Neuronal stem cell (in vitro differentiated cells): ENCODE measurements at places on chromosomes 6 and 20.

DNA sequence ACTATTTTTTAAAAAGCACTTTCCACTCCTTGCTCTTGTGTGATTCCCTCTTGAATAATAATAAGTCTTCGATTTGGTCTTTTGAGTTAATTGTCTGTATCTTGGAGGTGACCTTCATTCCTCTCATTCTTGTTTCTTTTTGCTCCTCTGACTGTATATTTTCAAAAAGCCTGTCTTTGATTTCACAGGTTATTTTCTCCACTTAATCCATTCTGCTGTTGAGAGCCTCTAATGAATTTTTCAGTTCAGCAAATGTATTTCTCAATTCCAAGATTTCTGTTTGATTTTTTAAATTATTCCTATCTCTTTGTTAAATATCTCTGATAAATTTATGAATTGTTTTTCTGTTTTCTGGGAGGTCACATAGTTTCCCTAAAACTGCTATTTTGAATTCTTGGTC, 21.7 kb upstream of the KIAA1586 start:
- DNase-seq: no peak
- no peaks in the 10 kb centered on the region for H3K4me1 ChIP-seq
- no peak overlapping the region for H3K27ac ChIP-seq
- H3K4me3 ChIP-seq: no peak overlapping the region
- H3K36me3 ChIP-seq: no peaks in the 10 kb centered on the region
- no peaks in the 10 kb centered on the region for H3K27me3 ChIP-seq

- no peak overlapping the region for H3K27ac ChIP-seq
- H3K27me3 ChIP-seq: no peaks in the 10 kb centered on the region
- DNase-seq: no peak
- no peaks in the 10 kb centered on the region for H3K36me3 ChIP-seq
Observed at GRCh38 chr6:23754197-23754596, 371.8 kb upstream of the NRSN1 start.

- DNase-seq: no peak
- no peaks in the 10 kb centered on the region for H3K27me3 ChIP-seq
- H3K4me3 ChIP-seq: no peak overlapping the region
- H3K4me1 ChIP-seq: no peaks in the 10 kb centered on the region
- H3K27ac ChIP-seq: no peak overlapping the region
- no peaks in the 10 kb centered on the region for H3K36me3 ChIP-seq
Observed at GRCh38 chr6:5302220-5302946, 41.1 kb downstream of the FARS2 start.

DNA sequence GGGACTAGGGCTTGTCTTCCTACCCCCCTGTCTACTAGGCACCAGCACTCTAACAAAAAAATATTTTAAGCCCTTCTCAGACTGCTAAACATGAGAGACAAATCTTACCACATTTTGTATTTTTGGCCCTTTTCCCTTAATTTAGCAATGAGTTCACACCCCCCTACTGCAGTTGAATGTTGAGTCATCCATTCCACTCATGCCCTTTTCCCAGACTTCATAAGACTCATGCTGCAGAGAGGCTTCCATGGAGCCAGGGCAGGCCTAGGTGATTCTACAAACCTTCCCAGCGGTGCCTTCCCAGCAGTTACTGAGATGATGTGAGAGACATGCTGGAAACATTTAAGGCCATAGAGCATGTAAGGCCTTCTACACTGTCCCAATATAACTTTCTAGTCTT, 53.9 kb downstream of the PXDC1 start:
- no peak overlapping the region for H3K27ac ChIP-seq
- H3K4me3 ChIP-seq: no peak overlapping the region
- H3K27me3 ChIP-seq: no peaks in the 10 kb centered on the region
- no peaks in the 10 kb centered on the region for H3K36me3 ChIP-seq

DNA sequence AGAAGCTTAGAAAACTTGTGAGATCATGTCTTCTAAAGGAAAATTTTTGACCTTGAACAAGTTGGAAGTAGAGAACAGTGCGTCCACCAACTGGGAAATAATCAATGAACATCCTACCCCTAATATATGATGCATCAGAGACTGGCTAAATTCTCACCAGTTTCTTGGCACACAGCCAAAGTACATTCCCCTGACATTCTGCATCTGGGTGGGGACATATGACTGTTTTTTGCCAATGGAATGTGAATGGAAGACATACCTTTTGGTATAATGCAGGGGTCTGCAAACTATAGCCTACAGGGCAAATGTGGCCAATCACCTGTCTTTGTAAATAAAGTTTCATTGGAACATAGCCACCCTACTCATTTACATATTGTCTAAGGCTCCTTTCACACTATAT, 84.7 kb downstream of the HAO1 start:
- H3K27me3 ChIP-seq: no peaks in the 10 kb centered on the region
- H3K36me3 ChIP-seq: no peaks in the 10 kb centered on the region
- DNase-seq: no peak
- H3K4me1 ChIP-seq: no peaks in the 10 kb centered on the region
- H3K27ac ChIP-seq: no peak overlapping the region

DNA sequence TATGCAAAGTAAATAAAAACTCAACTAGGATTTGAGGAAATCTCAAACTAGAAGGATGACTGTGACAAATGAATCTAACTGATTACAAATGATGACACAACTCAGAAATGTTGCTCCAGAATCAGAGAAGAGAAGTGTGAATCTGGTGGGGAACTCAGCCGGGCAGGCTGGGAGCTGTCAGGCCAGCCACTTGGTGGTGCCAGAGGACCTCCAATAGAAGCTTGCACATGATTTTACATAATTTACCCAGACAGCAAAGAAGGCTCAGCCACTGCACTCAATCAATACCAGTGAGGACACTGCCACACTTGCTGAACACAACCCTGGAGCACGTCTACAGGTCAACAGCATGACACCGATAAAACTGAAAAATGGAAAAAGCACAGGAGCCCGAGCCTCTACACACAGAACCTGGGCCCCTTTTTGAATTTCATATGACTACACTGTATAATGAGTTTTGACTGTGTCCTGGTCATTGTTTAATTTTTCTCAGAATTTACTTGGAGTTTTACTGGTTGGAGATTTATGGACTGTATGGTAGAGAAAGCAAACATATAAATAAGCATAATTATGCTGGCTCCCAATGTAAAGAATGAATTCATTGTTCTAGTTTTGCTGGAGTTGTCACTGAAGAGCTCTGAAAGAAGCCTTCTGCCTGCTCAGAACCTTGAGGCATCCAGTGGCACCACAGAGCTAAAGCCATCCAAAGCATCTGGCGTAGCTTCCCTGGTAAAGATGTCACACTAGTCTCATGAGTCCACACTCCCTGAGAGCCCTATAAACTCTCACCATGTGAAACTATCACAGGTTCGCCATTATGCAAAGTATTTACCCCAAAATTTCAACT, 296.5 kb downstream of the THBS2 start:
- no peak overlapping the region for H3K27ac ChIP-seq
- DNase-seq: peak; percentile 50
- H3K36me3 ChIP-seq: no peaks in the 10 kb centered on the region
- H3K27me3 ChIP-seq: no peaks in the 10 kb centered on the region

- H3K27me3 ChIP-seq: no peaks in the 10 kb centered on the region
- DNase-seq: no peak
- H3K4me3 ChIP-seq: no peak overlapping the region
- H3K4me1 ChIP-seq: peaks cover 7% of the 10 kb centered on the region
- H3K36me3 ChIP-seq: no peaks in the 10 kb centered on the region
Observed at GRCh38 chr6:85408039-85408438, 41.8 kb upstream of the NT5E start.

GRCh38 chr6:91299544-91300491, 712.9 kb upstream of the MAP3K7 start:
- no peaks in the 10 kb centered on the region for H3K36me3 ChIP-seq
- no peaks in the 10 kb centered on the region for H3K27me3 ChIP-seq
- peak; percentile 51 for DNase-seq
- H3K4me3 ChIP-seq: no peak overlapping the region
